ENCODE measurements at places on chromosomes 3 and 15.

GRCh38 chr3:20480786-20481365 is 294.9 kb upstream of the SGO1 start:
- no peak for DNase-seq

GRCh38 chr15:69317392-69317841 is 18.7 kb downstream of the PAQR5 start:
- no peak for DNase-seq

DNA sequence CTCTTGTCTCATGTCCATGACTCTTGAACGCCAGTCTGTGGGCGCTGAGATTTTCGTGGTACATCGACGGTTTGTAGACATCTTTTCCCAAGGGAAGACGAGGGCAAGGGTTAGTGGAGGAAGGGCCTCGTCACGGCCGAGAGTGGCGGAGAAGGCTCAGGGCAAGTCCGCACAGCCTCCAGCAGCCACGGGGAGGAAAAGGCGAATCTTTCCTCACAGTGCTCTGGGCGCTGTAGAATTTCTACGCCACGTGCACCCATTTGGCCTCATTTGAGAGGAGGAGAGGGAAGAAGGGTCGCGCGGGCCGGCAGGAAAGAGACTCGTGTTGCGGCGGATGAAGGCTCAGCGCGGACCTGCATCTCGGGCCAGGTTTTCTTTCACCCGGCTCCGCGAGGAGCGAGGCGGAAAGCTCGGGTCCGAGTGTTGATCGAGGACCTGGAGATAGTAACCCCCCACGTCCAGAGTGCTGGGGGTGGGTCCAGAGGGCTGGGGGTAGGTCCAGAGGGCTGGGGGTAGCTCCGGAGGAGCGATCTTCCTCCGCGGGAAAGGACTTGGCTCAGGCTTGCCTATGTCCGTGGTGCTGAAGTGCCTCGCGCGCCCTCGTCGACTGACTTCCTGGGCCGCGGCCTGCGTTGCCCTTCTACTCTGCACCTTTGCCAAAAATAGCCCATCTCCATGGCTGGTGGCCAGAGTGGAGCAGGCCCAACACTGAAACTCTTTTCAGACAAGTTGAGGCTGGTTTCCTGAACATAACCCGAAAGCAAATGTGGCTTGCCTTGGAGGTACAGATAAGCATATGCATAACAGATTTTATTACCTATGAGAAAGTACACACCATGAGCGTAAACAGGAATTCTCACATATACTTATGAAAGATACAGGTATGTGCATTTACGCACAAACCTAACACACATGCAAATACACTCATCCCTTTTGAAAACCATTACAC is 1.1 kb downstream of the SLC35G2 start:
- DNase-seq, result no peak

- no peak for DNase-seq
Measured at GRCh38 chr3:63470745-63471144, 181.7 kb upstream of the SNTN start.

DNA sequence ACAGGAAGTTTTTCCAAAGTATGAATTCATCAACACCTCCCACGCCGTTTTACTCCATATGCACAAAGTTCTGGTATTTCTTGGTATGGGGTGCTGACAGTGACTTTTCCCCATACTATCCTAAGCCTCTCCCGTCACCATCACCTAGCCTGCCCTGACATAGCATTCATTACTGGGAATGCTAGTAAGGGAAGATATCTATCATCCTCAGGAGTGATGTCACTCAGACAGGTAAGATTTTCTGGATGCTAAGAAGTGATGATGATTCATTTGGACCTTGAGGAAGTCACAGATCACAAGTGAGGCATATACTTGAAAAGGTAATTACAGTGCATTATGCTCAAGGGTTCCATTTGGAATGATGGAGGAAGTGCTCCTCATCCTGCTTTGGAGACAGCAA is 355.1 kb upstream of the STAC start:
- no peak for DNase-seq

DNA sequence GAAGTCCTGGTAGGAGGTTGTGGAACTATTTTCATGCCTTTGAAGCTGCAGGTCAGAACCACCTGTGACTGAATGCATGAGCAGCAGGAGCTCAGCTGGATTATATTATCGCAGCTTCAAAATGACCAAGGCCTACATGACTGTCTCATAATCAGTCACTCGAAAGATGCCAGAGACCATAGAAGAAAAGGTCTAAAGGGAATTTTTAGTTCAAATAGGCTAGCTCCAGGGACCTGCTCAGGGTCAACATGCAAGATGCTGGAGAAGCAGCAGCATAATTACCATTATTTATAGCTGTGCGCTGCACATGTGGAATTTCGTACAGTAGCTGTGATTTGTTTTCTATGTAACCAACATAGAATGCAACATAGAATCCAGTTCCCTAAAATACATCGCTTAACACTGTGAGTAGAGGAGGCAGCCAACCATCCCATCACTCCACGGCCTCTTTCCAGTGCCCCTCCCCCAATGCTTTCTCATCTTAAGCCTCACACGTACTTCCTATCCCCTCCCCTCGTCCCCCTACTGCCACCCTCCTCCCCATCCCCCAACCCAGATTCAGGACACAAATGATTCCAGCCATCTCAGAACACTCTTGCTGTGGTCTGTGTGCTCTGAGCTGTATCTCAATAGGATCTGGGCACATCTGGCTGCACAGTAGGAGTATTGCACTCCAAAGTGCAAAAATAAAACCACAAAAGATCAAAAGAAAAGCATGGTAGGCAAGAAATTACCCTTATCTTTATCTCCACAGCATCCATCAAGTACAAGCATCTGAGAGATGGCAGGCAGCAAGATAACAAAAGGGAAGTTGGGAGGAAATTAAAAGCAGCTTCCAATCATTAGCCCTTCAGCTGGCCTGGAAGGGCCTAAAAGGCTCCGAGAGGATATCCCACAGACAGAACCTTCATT is 352.8 kb upstream of the SEMA6D start:
- DNase-seq, result no peak

DNA sequence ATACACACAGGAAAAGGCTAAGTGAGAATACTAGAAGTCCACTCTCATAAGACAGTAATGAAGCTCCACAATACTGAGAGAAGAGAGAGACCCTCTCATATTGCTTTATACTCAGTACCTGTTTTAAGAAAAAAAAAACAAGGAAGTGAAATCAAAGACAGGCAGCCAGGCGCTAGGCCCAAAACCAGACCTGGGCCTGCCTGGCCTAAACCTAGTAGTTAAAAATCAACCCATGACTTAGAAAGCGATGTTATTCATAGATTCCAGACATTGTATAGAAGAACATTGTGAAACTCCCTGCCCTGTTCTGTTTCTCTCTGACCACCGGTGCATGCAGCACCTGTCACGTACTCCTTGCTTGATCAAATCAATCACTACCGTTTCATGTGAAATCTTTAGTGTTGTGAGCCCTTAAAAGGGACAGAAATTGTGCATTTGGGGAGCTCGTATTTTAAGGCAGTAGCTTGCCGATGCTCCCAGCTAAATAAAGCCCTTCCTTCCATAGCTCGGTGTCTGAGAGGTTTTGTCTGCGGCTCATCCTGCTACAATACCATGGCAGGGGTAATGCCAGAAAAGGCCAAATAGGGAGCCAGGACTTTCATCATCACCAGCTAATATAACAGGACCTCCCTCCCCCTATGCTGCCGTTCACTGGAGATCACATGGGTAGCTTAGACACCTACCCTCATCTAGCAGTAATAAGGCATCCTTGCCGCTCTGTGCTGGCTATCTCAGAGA is 1294.1 kb downstream of the NSUN3 start:
- no peak for DNase-seq

- DNase-seq, result no peak
Measured at GRCh38 chr3:141682007-141682406, 56.1 kb upstream of the RNF7 start.

DNA sequence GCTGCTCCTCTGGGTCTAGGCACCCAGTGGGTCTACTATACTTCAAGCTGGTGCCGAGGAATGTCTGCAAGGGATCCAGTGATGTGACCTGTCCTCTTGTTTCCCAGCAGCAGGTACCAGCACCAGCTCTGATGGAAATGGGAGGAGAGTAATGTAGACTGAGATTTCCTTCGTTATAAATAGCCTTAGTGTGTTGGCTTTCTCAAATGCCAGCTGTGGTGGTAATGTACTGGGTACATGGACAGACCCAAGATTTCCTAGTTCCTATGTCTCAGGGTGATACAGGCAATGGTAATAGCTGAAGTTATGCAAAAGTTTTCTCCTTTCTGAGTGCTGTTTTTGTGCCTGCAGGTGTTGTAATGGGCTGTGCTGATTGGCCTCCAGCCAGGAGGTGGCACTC is 33.0 kb upstream of the ABI3BP start:
- DNase-seq, result no peak

DNA sequence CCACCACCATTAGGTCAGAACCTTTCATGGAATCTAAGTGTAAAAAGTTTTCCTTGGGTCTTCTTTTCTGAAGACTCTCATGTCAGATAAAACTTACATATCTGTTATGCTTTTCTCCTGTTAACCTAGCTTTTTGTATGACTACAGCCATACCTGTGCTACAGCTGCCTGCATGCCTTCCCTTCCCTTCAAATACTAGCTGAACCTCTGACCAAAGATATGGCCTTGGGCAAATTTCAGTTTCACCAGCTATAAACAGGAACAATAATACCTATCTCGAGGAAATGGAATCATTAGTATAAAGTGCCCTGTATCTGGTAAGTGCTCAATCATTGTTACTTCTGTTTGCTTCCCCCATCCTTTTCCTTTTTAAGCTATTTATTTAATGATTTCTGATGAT is 25.0 kb downstream of the GLB1 start:
- no peak for DNase-seq

DNA sequence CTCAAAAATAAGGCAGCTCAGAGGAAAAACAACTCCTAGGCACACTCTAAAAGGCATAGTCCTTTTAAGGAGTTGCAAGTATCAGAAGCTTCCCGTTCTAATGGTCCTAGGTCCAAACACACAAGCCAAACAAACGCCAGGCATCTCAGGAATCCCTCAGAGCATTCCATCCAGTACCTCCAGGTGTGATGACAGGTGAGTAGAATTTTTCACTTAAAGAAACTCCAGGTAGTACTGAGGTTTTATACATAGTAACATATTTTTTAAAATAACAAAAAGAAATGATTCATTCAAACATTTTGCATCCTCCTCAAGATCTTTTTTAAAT is 1092.3 kb downstream of the TUSC7 start:
- no peak for DNase-seq

DNA sequence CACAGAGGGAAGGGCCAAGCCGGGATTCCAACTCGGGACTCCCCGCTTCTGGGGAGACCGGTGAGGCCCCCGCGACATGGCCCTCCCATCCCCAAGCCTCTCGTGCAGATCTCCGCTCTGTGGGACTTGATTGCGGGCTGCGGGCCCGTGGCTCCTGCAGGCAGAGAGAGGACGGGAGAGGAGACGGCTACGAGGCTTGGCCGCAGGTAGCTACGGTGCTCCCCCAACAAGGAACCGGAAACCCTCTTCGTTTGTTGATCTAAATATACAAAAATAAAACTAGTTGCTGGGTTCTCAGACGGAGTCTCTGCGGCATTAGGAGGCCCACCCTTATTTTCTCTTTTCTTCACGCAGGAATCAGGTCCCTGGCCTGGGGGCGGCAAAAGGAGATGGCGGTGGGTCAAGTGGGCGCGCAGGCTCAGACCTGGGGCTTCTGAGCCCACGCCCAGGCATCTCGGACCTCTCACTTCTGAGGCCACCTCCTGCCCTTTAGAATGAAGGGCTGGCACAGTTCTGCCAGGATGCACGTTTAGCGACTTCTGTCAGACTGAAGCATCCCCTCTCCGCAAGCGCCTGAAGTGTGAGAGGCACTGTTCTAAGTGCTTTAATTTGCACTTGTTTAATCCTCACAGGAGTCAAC is 10.9 kb downstream of the GNB5 start:
- DNase-seq, result peak; percentile 51

DNA sequence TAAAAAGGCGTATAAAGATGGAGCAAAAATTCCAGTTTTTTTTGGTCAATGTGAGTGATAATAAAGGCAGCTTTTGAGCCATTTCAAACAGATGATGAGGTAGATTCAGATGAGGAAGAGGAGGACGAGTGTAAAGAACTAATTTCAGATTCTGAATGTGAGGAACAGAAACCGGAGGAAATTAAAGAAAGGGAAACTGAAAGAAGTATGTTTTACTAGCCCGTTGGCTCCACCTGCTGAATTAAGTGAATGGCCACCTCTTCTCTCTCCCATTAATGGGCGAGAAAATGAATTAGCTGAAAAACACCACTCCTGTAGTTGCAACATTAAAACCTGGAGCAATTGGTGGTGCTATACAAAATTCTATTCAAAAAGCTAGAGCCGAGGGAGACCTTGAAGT is 55.4 kb downstream of the CYP19A1 start:
- DNase-seq, result no peak

GRCh38 chr15:31049111-31049510 is 52.4 kb downstream of the TRPM1 start:
- no peak for DNase-seq

DNA sequence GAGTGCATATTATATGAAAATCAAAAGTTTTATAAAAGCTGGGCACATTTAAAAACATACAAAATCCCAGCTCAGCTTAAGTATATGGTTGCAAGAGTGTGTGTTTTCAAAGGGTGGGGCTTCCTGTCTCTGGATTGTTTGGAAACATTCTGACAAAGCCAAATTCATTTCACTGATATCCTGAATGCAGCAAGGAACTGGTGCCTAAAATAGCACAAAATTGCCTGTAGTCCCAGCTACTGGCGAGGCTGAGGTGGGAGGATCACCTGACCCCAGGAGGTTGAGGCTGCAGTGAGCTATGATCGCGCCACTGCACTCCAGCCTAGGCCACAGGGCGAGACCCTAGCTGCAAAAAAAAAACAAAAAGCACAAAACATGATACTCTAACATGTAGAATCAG is 13.0 kb upstream of the TJP1 start:
- DNase-seq, result no peak

GRCh38 chr3:117602058-117602644 is 892.6 kb downstream of the TUSC7 start:
- no peak for DNase-seq

GRCh38 chr3:113454057-113454456 is 12.8 kb upstream of the CFAP44 start:
- no peak for DNase-seq
